ENCODE measurements at places on chromosomes 12 and 14. TPM values are rescaled to one million over a fixed set of nuclear protein-coding genes. Genes with fewer than 3 reads are reported as not detected.

AKAP3 gene
- total RNA-seq: 1.1 TPM

GLIPR1L1 gene
- total RNA-seq: not detected

SERPINA10 gene
- not detected for total RNA-seq

MMP14 gene
- 3.2 TPM for total RNA-seq

EFS gene
- not detected for total RNA-seq

ESRRB gene
- total RNA-seq: 0.09 TPM

KLRC4 gene
- total RNA-seq: not detected

PGF gene
- 0.24 TPM for total RNA-seq
